Activated CD8-positive, alpha-beta memory T cell treated with anti-CD3 and anti-CD28 coated beads for 1 hour (primary cell): ENCODE measurements at places on chromosomes 13 and 19.

GRCh38 chr19:3547767-3548282 is 8.9 kb downstream of the TEKTIP1 start:
- DNase-seq, result no peak

- no peak for DNase-seq
Observed at GRCh38 chr19:1510442-1510806, 2.4 kb downstream of the ADAMTSL5 start.

DNA sequence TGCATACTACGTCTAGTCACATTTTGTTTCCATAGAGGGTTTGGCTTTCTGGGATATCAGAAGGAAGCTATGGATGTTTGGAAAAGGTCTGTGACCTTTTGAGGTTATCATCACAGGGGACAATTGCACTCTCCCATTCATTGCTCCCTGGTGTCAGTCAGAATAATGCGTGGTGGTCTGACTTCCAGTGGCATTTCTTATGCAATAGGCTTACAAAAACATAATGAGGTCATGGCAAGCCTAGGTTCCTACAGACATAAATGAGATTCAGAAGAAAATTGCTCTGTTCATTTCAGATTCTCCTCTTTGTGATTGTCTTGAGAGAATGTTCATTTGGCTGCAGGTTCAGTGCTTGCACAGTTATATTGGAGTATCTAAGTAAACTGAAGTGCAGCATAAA is 54.6 kb downstream of the ARHGAP35 start:
- no peak for DNase-seq

DNA sequence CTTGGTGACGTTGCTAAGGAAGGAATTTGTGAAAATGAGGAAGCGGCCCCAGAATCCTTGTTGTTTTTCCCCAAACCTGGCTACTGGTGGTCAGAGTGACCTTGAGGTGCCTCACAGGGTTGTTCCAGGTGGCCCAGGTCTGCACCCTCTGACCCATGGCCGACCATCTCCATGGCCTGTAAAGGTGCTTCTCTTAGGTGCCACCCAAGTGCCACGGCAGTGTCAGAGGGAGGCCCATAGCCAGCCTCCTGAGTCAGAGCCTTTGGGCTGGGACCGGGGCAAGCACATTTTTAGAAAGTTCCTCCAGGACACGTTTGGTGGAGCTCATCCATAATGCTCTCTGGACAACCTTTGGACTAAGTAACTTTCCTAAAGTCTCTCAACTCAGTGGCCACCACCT is 83.9 kb upstream of the IRS2 start:
- DNase-seq, result no peak

- DNase-seq, result no peak
Observed at GRCh38 chr13:113906571-113906970, 42.7 kb upstream of the GAS6 start.

DNA sequence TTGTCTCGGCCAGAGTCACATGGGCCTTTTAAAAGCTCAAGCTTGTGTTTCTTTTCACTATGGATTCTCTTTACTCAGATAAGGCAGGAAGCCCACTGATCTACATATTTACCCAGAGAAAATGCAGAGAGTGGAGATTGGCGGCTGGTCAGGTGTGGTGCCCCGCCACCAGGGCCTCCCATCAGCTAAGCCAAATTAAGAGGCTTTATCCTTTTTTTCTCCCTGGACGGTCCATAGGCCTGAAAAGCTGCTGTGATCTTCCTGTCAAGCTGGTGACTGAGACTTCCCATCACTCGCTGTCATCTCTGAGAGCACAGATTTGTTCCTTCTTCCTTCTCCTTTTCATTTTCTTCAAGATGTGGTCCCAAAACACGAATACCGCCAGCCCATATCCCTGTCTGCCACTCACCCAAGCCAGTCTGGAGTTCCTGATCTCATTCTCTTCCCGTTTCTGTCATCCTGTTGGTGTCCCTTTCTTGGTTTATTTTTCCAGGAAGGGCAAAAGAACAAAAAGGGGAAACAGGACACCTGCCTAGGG is 1.9 kb downstream of the SAFB start:
- no peak for DNase-seq

DNA sequence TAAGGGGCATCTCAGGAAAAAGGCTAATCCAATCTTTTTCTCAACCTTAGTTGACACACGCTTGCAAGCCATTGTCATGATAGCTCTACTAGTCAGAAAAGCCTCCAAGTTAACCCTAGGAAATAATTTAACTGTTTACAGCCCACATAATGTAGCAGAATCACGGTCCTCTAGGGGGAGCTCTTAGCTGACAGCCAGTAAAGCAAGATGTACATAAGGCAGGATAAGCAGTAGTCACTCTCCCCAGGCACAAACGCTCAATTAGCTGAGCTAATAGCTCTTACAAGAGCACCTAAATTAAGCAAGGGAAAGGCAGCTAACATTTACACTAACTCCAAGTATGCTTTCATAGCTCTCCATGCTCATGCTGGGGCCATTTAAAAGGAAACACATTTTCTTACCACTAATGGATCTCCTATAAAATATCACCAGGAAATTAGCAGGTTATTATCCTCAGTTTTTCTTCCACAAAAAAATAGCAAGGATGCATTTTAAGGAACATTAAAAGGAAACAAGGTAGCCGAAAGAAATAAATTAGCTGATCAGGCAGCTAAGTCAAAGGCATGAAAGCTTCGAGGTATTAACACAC is 33.7 kb upstream of the ZSCAN5A start:
- DNase-seq, result no peak

DNA sequence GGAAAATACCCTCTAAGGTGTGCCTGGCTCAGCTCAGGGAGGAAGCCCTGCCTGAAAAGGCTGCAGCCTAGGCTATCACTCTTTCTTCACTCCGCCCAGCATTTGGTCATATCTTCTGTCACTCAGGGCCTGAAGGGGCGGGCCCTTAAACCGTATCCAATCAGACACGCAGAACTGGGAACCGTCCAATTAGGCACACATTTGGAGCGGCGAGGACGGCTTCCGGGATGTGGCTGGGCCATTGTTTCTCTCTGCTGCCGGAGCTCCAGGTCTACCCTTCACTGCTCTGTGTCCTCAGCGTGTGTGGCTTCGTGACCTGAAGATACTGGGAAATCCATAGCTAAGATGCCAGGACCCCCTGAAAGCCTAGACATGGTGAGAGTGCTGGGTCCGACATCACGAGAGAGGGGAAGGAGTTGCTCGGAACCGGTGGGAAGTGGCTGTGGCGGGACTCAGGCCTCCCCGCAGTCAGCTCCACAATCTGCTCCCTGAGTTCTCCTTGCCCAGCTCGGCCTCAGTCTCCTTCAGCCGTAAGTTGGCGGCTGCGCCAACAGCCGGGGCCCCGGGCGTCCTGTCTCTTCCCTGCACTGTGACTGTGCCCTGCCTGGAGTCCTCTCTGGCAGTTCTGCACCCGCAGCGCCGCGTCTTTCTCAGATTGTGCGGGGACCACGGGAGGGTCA is at the start of gene ZNF493:
TSS of gene ZNF493 (plus strand) at position 241 of the 680 bp plus-strand sequence. CDS start at position 346, 105 bp downstream.
- peak; percentile 76 for DNase-seq

- DNase-seq, result peak; percentile 47
Observed at GRCh38 chr13:106570299-106570852, 2.4 kb upstream of the ARGLU1 start.

- no peak for DNase-seq
Observed at GRCh38 chr19:44677019-44677811, 5.9 kb downstream of the CEACAM19 start.

GRCh38 chr13:35780613-35781012 is 304.1 kb upstream of the MAB21L1 start:
- DNase-seq, result no peak

DNA sequence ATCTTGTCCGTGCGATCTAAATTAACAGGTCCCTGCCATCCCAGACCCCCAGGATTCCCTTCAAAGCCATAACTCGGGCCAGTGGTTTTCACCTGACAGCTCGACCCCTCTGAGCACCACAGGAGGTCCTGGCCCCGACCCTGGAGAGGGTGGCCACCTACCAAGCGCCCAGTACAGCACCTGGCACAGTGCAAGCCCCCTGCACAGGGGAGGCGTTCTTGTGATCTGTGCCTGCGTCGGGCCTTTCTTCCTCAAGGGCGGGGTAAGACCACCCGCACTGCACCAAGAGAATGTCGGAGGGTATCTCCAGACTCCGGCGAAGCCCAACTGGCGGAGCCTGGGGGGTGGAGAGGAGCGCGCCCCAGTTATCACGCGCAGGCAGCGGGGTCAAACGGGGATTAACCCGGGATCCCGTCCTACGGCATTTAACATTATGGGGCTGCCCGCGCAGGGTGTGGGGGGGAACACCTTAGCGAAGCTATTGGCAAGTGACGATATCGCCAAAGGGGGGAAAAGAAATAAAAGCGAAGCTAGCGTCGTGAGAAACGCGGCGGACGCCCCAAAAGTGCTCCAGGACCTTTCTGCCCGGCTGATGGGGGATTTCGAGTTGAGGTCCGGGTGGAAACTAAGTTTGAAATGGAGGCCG is 1.3 kb upstream of the HNRNPL start:
- peak; percentile 12 for DNase-seq

DNA sequence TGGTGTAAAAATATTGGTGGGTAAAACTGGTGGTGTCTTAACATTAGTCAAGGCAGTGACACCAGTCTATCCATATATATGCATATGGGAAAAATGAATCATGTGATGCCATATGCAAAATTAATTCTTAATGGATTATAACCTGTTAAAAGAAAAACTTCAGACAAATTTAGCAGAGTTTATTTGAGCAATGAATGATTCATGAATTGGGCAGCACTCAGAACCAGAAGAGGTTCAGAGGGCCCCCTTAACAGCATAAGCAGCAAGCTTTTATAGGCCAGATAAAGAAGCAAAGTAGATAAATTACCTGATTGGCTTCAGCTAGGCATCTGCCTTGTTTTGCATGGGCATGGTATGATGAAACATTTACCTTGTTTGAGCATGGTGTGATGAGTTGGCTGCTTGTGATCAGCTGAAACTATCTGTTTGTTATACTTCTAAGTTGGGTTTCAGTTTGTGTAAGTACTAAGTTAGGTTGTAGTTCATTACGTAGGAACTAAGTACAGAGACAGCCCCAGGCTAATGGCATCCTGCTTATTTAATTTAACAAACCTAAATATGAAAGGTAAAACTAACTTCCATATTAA is 66.6 kb downstream of the DNAJC15 start:
- DNase-seq, result no peak

- DNase-seq, result no peak
Observed at GRCh38 chr19:2097203-2097885, 629 bp downstream of the IZUMO4 start.

DNA sequence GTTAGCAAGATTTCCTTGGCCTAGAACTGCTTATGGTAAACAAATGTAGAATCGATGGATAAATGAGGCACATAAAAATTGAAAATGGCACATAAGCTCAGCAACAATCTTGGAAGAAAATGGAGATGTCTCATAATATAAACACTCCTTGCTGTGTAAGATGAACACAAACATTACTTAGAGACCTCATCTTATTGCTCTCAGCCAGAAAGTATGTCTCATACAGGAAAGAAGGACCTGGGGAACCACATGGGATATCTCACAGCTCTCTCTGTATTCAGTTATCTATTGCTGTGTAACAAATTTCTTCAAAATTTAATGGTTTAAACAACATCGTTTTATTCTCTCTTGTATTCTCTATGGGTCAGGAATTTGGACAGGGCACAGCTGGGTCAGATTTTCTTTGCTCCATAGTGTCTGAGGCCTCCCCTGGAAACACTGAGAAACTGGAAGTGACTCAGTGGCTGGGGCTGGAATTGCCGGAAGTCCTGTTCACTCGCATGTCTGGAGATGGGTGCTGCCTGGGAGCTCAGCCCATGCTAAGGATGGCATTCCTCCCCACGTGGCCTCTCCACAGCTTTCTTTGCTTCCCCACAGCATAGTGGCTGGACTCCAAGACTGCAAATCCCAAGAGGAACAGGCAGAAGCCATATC is 105.1 kb downstream of the NUFIP1 start:
- DNase-seq, result no peak

DNA sequence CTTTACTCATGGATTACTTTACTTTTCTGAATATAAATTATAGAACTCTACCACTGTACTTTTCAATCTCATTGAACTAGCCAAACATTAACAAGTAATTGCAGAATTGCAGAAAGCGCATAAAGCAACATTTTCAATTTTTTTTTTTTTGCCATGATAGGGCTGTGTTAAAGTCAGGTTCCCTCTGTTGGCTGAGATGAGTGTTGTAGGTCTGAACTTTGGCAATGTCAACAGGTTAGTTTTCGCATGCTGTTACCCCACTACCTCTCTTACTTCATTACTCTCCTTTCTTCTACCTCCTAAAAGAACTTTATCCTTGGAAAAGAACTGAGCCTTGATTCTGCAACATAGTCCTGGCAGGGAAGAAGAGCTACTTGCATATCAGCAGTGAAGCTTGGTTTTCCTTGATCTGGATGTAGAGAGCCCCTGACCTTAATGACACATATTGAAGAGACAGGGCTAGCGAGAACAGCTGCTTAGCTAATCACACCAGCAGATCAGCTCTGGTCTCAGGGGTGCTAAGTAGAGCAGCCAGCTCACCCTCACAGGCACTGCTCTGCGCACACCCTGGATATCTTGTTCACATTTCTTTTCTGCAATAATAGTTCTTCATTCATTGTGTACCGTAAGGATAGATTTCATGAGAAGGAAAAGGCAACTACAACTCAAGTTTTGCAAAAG is 119.5 kb downstream of the FLT1 start:
- DNase-seq, result no peak

- DNase-seq, result no peak
Observed at GRCh38 chr19:47187797-47188196, 43.2 kb downstream of the BBC3 start.

DNA sequence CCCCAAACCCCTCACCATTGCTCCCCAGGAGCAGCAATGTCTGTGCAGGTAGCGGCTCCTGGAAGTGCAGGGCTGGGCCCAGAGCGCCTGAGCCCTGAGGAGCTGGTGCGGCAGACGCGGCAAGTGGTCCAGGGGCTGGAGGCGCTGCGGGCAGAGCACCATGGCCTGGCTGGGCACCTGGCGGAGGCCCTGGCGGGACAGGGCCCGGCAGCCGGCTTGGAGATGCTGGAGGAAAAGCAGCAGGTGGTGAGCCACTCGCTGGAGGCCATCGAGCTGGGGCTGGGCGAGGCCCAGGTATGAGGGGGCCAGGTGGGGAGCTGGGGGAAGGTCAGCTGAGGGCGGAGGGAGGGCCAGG is 4.9 kb downstream of the KLC3 start:
- no peak for DNase-seq
